Amniotic stem cell (primary cell): ENCODE measurements at places on chromosomes 2 and 18.
A peak's percentile ranks its signal among the peaks of the same experiment; 100 is the strongest.

DNA sequence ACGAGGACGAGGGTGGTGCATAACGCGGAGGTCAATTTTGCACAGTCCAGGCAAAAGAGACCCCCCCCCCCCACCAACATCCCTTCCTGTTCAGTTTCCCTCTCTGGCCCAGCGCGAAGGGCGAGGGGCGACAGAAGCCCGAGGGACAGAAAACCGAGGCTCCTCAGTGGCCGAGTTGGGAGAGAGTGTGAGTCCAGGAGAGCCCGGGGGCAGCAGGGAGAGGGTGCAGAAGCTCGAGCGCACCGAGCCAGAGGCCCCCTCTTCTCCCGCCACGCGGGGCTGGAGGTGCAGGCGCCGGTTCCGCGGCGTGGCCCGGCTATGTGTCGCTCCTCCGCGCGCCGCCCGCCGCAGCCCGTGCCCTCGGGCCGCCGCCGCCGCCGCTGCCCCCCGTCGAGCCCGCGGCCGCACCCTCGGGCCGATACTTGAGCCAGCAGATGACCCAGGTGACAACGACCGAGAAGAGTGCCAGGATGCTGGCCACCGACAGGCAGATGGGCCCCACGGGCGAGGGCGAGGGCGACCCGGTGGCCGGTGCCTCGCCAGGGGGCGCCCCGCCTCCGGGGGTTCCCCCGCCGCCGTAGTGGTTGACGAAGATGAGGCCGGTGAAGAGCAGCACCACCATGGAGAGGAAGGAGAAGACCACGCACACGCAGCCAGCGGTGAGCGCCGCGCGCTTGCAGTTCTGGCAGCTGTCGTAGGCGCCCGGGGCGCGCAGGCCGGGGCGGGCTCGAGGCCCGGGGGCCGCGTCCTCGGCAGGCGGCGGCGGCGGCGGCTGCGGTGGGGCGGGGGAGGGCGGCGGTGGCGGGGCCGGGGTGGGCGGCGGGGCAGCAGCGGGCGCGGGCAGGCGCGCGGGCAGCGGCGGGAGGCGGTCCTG lies 20.2 kb upstream of the PAX3 start:
- no peak for DNase-seq

DNA sequence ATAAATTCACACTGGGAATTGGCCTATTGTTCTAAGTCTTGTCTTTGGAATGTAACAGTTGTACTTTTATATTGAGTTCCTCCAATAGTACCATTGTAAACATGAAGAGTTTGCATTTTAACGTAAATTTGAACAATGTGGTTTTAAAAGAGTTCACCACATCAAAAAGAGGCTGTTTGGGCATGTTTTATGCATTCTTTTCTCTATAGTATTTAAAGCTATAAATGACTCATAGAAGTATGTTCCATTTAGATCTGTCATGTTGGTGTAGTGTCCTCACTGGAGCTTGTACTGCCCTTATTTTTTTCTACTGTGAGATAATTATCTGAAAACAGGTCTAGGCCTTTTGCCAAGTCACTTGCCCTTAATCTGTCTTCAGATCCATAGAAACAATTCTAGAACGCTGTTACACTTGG lies 141.9 kb downstream of the RHBDD1 start:
- DNase-seq = peak; percentile 40

DNA sequence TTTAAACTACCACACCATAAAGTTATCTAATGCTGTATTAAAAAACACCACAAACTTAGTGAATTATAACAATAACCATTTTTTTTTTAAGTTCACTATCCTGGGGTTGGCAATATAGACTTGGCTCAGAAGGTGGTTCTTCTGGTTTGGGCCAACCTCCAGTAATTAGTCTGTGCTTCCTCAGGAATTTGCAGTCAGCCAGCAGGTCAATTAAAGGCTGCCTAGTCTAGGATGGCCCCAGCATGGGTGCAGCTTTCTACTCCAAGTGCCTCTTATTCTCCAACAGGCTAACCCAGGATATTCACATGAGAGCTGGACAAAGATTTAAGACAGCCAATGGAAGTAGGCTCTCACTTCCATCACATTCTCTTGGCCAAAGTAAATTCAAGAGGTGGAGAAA lies 379.1 kb upstream of the FIGN start:
- DNase-seq = no peak

DNA sequence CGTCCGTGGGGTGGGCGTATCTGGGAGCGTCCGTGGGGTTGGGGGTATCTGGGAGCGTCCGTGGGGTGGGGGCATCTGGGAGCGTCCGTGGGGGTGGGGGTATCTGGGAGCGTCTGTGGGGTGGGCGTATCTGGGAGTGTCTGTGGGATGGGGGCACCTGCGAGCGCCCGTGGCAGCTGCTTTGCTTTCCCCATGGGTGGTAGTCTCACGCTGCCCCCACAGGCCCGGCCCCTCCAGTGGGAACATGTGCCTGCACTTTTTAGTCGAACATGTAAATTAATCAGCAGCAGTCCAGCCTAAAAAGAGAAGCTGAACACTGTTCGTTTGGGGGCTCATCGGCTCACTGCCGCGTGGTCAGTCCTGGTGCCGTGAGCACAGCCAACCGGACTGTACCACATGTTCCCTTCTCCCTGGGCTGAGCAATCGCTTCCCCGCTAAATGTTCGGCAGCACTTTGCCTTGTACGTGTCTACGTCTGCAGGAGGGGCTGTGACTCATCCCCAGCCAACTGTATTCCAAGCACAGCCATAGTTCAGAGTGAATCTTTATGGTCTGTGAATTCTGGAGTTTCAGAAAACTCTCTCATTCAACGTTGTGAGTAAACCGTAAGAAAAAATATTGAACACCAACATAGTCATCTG lies 271.5 kb downstream of the AGAP1 start:
- DNase-seq = no peak

DNA sequence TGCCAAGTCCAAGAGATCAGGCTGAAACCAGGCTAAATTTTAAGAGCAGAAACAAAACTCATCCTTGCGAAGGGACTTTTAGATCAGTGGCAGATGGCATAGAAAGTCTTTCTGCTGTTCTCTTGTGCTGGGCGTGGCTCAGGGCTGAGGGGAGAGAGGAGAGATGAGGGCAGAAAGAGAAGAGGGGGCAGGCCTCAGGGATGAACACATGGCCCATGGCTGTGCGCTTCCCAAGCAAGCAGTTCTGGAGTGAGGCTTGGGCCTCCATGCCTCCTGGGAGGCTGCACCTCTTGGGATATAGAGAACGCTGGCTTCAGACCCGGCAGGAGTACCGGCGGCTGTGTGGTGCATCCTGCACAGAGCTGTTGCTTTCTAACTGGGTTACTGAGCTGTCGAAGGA lies 41.0 kb downstream of the HPCAL1 start:
- DNase-seq = no peak

- DNase-seq = no peak
Observed at GRCh38 chr2:179860255-179861026, 971 bp downstream of the ZNF385B start.

DNA sequence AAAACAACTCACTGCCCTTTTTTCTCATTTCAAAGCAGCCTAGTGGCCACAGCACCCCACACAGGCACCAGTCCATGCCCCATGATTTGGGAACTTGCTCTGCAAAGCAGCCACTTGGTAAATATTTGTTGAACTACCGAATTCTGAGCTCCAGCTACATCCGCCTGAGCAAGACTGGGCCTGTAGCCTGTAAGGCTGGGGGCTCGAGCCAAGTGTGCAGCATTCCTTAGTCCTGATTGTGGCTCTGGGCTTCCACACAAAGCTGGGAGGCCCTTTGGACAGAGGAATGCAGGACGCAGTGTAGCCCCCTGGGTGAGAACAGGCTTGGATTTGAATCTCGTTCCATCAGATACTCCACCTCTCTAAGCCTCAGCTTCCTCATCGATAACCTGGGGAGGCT lies 88.4 kb downstream of the ACTR2 start:
- DNase-seq = no peak

GRCh38 chr2:178280244-178280852 lies 86.0 kb downstream of the OSBPL6 start:
- DNase-seq = no peak

GRCh38 chr18:49344096-49344495 lies 116.3 kb downstream of the DYM start:
- no peak for DNase-seq

DNA sequence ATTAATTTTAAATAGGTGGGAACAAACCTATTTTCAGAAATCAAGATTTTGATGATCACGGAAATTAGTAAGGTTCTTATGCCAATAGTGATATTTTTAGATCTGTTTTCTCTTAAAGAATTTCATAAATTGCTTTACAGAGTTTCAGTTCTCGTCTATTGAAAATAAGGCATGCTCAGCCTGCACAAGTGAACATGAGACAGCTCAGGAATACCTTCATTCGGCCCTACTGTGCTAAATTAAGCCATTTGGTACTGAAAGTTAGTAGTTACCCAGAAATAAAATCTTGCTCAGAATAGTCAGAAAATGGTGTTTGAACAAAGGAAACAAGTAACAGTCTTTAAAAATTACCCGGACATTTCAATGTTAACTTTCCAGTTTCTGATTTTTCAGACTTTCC lies 60.4 kb downstream of the DLGAP1 start:
- no peak for DNase-seq

GRCh38 chr2:105926960-105927678 lies 182.4 kb downstream of the NCK2 start:
- no peak for DNase-seq

- DNase-seq = no peak
Observed at GRCh38 chr18:58247363-58247834, 203.4 kb downstream of the NEDD4L start.

DNA sequence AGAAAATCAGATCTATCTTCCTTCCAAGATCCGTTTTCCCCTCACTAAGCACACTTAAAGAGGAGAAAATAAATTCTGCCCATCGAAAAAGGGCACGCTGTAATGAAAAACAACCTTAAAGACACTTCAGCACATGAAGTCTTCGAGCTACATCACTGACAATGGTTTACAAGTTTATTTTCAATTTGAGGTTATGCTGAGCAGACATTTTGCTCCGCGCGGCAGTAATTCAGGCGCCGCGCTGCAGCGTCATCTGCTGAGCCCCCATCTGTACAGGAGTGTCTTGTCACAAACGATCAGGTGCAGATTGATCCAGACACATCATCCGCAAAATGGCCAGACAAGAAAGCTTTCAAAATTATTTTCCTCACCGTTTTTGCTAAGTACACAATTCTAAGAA lies 341.7 kb downstream of the STK39 start:
- DNase-seq = no peak

GRCh38 chr2:147352264-147353071 lies 492.4 kb upstream of the ACVR2A start:
- no peak for DNase-seq

- DNase-seq = peak; percentile 83
Observed at GRCh38 chr18:75408554-75409506, 18.7 kb downstream of the SMIM21 start.

- no peak for DNase-seq
Observed at GRCh38 chr2:54599914-54600313, 123.5 kb upstream of the EML6 start.

DNA sequence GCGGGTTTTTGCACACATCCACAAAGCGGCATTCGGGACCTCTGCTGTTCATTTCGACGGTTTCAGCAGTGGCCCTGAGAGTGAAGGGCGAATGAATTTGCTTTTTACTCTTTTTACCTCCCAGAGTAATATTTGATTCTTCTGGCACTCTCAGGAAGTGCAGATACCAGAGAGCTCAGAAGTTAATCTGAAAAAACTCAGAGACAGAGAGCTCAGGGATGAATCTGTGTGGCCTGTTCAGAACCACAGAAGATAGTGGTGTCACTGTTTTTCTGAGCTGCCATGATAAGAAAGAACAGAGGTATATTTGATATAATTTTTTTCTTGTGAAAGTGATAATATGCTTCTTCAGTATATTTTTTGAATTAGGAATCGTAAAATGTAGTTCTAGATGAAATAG lies 129.3 kb downstream of the MBP start:
- DNase-seq = no peak

GRCh38 chr2:104871972-104872865 lies 18.3 kb downstream of the POU3F3 start:
- DNase-seq = no peak

DNA sequence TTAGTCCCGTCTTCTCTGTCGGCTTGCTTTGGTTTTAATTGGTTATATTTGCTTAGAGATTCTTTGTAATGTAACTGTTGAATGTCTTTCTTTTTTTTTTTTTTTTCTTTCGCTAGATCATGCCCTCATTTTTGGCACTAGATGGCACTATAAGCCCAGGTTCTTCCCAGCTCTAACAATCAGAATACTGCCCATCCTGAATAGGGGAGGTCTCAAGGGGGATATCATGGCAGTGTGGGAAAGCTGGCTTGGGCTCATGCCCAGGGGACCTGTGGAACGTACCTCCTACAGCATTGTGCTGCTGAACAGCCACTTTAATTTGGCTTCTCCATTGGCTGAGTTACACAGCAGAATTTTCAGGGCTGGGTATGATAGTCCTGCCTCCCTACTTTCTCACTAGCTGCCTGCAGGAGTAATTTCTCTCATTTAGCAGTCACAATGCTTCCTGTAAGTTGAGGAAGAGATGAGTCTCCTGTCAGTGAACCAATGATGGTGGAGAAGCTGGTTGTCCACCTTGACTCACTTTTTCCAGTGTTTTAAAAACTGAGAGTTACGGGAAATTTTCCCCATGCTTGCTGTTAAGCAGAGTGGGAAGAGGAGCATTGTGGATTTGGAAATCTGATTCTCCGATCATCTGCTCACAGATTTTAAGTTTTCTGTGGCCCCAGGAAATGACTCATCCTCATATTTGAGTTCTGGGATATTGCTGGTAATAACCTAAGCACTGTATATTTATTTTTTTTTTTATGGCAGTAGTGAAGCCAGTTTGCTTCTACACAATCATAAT lies 47.2 kb downstream of the RAD51AP2 start:
- peak; percentile 40 for DNase-seq

GRCh38 chr2:85750587-85751575 lies 2.9 kb upstream of the ATOH8 start:
- DNase-seq = no peak

DNA sequence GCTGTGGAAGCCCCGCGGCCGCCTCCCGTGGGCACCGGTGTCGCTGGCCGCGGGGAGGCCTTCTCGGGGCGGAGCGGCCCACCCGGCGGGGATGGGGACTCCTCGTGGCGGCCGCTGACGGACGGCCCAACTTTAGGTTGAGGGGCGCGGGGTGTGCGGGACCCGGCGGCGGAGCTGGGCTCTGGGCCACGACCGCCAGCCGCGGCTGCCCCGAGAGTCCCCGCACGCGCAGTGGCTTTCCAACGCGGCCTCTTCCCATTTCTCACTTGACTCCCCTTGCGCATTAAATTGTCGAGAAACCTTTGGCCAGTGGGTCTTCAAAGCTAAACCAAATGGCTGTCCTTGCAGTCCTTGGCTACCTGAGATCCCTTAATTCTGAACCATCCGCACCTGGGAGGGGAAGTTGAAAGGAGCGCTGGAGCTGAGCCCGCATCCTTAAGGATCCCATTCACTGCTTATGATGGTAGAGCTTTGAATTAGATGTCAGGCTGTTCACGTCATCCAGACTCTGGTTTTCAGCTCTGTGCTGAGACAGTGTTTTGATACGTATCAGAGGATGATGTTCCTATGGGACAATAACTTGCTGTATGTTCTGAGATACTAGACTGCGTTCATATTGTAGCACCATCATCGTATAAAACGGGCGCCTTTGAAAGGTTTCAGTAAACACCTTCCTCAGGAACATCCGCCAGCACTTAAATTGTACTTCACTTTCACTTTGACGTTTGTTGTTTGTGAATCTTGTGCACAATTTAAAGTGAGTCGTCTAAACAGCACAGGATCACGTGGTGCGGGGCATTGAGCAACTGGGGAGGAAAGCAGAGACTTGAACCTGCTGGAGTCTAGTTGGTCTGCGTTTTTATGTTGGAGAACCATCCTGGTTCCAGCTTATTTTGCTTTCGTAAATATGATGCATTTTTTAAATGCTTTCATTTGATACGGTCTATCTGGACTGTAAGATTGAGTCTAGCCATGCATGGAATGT lies 874 bp downstream of the CLIP4 start:
- DNase-seq = peak; percentile 34

- DNase-seq = no peak
Observed at GRCh38 chr2:2464643-2465042, 133.6 kb upstream of the MYT1L start.
